ENCODE measurements at places on chromosomes 3 and 15. TPM values are rescaled to one million over a fixed set of nuclear protein-coding genes. Genes with fewer than 3 reads are reported as not detected.
A peak's percentile ranks its signal among the peaks of the same experiment; 100 is the strongest.

DNA sequence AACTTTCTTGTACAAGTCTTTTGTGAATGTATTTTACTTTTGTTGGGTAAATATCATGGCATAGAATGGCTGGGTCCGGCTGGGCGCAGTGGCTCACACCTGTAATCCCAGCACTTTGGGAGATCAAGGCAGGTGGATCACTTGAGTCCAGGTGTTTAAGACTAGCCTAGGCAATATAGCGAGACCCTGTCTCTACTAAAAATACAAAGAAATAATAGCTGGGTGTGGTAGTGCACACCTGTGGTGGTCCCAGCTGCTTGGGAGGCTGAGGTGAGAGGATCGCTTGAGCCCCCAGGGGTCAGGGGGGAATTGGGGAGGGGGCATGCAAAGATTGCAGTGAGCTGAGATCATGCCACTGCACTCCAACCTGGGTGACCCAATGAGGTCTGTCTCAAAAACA lies 52.9 kb downstream of the ANP32A start:
- H3K36me3 ChIP-seq = no peaks in the 10 kb centered on the region
- H3K4me1 ChIP-seq = peaks cover 2% of the 10 kb centered on the region
- H3K27ac ChIP-seq = no peak overlapping the region
- DNase-seq = no peak
- no peaks in the 10 kb centered on the region for H3K27me3 ChIP-seq

DNA sequence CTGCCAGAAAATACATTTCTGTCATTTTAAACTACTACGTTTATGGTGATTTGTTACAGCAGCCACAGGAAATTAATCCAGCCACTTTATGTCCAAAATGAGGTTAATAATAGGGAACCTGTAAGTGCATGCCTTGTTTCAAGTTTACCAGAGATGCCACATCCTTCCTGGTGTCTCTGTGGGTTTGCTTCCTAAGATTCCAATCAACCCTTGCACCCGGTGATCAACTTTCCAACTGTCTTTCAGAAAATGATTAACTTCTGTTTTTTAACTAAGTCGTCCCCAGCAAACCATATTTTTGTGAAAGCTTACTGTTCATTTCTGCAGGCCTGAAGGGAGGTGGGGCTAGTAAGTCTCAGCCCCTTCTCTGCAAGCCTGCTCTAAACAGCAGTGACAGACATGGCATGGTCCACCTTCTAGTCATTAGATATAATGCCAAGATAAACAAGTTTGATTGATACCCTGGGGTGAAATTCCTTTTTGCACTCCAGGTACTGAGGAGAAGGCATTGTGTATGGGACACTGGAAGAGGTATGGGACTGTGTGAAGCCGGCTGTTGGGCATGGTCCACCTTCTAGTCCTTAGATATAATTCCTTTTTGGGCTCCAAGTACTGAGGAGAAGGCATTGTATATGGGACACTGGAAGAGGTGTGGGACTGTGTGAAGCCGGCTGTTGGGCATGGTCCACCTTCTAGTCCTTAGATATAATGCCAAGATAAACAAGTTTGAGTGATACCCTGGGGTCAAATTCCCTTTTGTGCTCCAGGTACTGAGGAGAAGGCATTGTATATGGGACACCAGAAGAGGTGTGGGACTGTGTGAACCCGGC lies 11.1 kb upstream of the TMC3 start:
- DNase-seq = no peak
- peaks cover 3% of the 10 kb centered on the region for H3K4me1 ChIP-seq
- no peaks in the 10 kb centered on the region for H3K36me3 ChIP-seq
- no peaks in the 10 kb centered on the region for H3K27me3 ChIP-seq
- H3K4me3 ChIP-seq = no peak overlapping the region

DNA sequence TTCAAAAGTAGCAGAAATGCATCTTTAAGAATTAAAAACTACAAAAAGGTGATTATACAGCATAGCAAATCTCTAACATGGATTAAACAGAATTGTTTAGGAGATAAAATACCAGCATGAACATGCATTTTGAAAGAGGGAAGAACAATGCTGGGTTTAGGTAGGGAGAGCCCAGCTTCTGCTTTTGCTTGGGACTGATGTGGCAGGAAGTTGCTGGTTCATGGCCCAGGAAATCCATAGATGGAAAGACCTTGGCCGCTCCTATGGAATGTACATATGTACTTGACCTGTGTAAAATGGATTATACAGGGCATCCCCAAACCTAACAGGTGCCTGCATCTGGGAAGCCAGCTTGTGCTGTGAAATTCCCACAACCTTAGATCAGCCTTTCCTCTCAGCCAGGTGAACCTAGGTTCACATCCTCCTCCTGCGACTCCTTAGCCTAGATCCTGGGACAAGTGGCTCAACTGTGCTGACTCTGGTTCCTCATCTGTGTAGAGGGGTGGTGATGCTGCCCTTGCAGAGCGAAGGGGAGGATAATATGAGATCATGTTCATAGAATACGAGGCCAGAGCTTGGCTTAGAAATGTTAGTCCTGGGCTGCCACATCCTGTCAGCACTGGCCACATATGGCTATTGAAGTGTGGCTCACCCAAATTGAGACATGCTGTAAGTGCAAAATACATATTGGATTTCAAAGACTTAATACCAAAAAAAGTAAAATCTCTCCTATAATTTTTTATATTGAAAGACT lies 47.0 kb upstream of the PLXNA1 start:
- H3K4me1 ChIP-seq = peaks cover 28% of the 10 kb centered on the region
- no peak for DNase-seq
- H3K36me3 ChIP-seq = no peaks in the 10 kb centered on the region
- peaks cover 13% of the 10 kb centered on the region for H3K27me3 ChIP-seq
- no peak overlapping the region for H3K27ac ChIP-seq

DNA sequence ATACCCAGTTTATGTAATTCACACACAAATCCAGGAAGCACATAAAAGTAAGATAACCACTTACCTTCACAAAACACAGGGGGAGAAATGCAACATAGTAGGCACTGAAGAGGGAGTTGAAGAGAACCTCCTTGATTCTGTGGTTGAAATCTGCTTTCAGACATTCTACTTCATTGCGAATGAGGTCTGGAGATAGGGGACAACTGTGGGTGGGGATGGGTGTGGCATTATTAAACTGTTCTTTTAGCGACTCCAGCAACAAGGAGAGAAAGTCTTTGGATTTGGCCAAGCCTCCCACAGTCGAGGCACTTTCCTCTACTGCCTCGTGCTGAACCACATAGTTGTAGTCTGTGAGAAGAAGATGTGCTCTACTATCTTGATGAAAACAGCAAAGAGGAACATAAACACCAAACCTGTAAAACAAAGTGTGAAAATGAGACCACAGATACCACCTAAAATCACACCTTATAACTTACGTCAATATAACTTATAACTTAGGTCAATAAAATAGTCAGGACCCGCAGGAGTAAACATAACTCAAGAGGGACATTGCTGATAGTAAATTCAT lies 25.6 kb downstream of the TMEM39A start:
- H3K27ac ChIP-seq = no peak overlapping the region
- H3K36me3 ChIP-seq = peaks cover 66% of the 10 kb centered on the region
- no peaks in the 10 kb centered on the region for H3K27me3 ChIP-seq
- DNase-seq = no peak

- H3K36me3 ChIP-seq = peaks cover 17% of the 10 kb centered on the region
- peak; percentile 47 for DNase-seq
- H3K27me3 ChIP-seq = no peaks in the 10 kb centered on the region
Observed at GRCh38 chr15:74870436-74871215, 2.5 kb downstream of the SCAMP2 start.

DNA sequence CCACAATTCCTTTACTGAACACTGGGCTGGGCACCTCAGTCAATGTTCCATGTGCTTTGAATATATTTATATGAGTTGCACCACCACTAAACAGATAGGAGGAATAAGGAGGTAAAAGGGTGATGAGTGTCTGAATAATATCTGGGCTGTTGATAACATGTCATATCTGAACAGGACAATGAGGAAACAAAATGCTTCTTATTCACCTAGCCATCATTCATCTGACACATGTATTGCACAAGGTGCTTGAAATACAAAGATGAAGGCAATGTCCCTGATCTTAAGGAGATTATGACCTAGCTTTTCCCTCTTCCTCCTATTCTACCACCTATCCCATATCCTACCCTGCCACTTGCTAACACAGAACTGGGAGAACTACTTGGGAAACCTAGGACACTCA lies 8.0 kb upstream of the CERS3 start:
- no peaks in the 10 kb centered on the region for H3K36me3 ChIP-seq
- H3K27ac ChIP-seq = no peak overlapping the region
- peaks cover 2% of the 10 kb centered on the region for H3K4me1 ChIP-seq

Gene JMJD7
- polyA plus RNA-seq = 6.1 TPM

DNA sequence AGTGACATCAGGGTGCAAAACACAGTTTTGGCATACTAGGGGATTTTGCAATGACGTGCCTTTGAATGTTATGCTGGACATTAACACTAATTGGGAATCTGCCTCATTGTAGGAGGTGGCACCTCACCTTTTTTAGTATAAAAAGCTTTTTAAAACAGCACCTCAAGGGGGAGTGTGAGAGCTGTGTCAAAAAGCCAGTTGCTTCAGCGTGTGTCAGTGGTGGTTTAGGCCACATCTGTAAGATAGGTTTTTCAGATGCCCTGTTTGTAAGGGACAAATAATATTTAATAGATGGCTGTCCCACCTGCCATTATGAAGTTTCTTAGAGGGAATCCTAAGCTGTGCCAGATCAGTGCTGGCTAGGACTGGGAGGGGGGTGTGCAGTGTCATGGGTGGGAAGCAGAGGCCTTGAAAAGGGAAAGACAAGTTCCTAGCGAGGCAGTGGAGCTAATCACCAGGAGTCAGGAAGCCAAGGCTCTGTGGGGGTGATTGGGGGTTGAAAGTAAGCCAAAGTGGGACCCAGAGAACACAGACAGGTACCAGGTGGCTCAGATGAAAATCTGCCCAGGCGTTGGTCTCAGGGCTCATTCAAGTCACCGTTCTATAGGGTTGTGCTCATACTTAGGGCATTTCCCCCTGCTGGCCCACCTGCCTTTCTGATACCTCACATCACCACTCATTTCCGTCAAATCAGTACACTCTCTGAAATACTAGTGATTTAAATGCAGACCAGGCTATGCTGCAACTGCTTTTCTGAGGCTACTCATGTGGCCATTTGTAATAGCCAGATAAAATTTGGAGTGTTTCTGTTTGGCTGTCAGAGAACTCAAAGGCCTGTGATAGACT lies 120.5 kb downstream of the BBX start:
- H3K4me3 ChIP-seq = no peak overlapping the region
- no peaks in the 10 kb centered on the region for H3K4me1 ChIP-seq
- no peaks in the 10 kb centered on the region for H3K36me3 ChIP-seq

DNA sequence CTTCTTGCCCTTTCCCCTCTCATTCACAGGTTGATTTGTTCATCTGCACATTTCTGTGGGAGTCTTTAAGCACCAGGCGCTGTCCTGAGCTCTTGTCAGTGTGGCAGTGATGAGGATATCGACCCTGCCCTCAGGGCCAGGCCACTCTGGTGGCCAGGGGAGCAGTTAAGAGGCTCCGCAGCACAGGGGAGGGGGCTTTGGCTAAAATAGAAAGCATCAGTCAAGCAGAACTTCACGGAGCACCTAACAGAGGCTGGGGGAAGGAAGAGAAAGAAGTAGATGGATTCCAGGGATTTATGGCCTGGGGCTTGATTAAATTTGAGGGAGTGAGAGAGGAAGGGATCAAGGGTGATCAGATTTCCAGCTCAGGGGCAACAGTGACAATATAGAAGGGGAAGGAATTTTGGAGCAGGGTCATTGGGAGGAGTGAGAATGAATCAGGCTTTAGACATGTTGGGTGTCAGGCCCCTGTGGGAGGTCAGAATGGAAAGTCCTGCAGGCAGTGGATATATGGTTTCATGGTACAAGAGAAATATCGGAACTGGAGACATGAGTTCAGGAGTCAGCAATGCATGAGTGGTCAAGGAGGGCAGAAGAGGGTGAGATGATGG lies 73.0 kb upstream of the GLCE start:
- no peak overlapping the region for H3K27ac ChIP-seq
- H3K4me1 ChIP-seq = peaks cover 41% of the 10 kb centered on the region
- DNase-seq = no peak
- H3K36me3 ChIP-seq = no peaks in the 10 kb centered on the region

DNA sequence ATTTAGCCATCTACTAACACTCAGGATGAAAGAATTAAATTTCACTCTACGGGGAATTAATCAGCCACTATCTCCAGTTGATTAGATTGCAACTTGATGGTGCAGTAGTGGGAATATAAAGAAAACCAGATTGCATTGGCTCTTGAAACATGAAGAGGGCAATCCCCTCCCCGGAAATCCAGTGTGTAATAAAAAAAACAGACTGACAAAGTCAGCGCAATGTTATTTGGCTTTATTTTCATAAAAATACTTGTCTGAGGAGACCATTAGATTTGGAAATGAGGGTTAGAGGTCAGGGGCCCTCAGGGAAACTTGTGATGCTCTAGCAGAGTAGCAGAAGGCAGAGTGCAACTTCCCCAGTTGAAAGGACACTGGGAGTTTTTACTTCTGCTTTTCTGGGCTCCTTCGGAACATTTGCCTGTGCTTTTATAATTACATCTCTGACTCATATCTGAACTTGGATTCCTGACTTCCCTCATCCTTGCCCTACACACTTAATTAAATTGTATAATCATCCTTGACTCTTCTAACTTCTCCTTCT lies 326.8 kb downstream of the TUSC7 start:
- peak; percentile 84 for DNase-seq
- H3K4me3 ChIP-seq = no peak overlapping the region
- H3K27me3 ChIP-seq = no peaks in the 10 kb centered on the region
- no peaks in the 10 kb centered on the region for H3K36me3 ChIP-seq
- peaks cover 3% of the 10 kb centered on the region for H3K4me1 ChIP-seq
- peak overlapping the region; percentile 53 for H3K27ac ChIP-seq

GRCh38 chr3:72114773-72115172 lies 329.8 kb upstream of the PROK2 start:
- H3K36me3 ChIP-seq = no peaks in the 10 kb centered on the region
- H3K27me3 ChIP-seq = no peaks in the 10 kb centered on the region
- H3K4me3 ChIP-seq = no peak overlapping the region

DNA sequence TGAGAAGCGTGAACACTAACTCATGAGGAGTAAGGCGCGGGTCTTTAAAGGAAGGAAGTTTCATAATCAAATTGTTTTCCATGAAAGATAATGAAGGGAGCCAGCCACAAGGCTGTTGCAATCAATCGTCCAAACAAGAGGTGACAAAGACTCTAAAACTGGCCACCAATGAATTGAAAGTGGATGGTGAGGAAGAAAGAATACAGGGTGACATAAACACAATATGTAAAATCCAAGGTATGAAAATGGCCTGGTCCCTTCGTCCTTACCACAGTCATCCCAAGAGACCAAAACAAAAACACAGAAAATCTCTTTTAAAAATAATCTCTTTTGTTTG lies 12.0 kb downstream of the CD86 start:
- no peaks in the 10 kb centered on the region for H3K27me3 ChIP-seq
- no peaks in the 10 kb centered on the region for H3K36me3 ChIP-seq
- H3K27ac ChIP-seq = no peak overlapping the region
- DNase-seq = peak; percentile 32

Measured in muscle of leg (tissue), 16 donors.